ENCODE measurements at places on chromosomes 7 and 10.

DNA sequence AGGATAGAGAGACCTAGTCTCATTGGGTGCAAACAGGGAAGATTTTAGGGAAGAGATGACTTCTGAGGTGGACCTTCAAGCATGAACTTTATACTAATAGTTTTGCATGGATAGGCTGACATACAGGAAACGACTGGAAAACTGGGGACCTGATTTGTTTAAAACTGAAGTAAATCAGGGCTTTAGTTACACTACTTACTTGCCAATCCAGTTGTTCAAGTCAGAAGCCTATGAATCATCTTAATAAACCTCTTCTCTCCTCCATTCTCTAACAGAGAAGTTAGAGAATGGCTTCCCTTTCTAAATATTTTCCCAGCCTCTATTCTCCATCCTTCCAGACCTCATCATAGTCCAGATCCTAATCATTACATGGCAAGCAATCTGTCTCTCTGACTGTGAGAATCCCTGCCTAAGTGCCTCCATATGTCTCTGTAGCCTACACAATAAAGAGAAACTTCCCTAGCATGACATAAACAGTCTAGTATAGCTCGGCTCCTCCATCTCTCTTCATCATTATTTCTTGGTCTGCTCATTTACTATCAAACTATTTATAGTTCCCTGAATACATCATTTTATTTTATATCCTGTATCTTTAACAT, 55.8 kb downstream of the PRKG1 start:
- no peak for DNase-seq

DNA sequence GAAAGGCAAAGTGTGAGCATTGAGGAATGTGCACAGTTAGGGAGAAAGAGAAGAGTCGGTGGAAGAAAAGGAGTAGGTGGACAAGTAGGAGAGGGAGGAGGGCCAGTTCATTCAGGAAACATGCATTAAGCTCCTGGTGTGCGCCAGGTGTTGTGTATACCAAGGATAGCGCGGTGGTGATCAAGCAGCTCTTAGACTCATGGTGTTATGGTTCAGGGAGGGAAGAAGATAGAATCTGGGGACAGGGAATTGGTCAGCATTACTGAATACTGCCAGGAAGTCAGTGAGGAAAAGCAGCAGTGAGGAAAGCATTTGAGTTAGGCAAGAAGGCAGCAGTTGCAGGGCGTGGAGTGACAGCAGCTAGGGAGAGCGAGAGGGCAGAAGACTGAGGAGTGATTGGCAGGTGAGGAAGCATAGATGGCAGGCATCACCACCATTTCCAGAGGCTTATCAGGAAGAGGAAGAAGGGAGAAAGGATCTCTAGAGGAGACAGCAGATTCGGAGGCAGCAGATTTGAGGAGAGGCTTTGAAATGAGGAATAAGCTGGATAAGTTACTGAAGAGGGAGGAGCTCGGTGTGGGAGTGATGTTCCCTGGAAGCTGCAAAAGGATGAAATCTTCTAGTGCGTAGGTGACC, 265.6 kb downstream of the GFRA1 start:
- DNase-seq = no peak

GRCh38 chr7:129951226-129952085, 1.3 kb downstream of the UBE2H start:
- no peak for DNase-seq

- no peak for DNase-seq
Observed at GRCh38 chr10:3350205-3350604, 177.6 kb upstream of the PITRM1 start.

GRCh38 chr7:124536156-124536762, 229.3 kb downstream of the GPR37 start:
- DNase-seq = no peak

GRCh38 chr7:93249491-93250148, 17.5 kb downstream of the VPS50 start:
- no peak for DNase-seq

DNA sequence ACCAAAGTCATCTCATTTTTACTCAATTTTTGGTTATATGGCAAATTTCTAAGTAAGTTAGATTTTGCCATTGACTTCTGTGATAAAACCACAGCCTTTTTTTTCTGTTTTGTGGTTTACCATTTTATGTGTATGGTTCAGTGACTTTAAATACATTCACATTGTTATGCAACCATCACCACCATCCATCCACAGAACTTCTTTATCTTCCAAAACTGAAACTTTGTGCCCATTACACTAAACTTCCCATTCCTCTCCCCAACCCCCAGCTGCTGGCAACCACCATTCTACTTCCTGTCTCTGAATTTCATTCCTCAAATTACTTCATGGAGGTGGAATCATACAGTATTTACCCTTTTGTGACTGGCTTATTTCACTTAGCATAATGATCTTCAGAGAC, 280.4 kb upstream of the TCERG1L start:
- no peak for DNase-seq

- no peak for DNase-seq
Observed at GRCh38 chr10:100749059-100749308, 3.6 kb downstream of the PAX2 start.

DNA sequence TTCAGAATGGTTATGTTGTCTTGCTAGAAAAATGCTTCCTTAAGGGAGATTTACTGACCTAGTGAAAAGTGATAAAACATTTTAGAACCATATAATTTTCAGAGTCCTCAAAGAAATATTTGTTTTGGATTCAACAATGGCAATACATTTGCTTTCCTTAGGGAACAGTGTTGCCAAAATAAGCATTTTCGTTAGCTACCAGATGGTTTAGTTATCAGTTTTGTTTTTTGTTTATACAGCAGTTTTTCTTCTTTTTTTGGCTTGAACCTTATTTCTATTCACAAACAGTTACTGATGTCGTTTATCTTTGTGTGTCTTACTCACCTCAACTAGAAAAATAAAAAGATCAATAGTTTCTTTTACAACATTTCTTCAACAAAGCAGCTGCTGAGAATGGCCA, 48.6 kb downstream of the EXOC4 start:
- DNase-seq = no peak

DNA sequence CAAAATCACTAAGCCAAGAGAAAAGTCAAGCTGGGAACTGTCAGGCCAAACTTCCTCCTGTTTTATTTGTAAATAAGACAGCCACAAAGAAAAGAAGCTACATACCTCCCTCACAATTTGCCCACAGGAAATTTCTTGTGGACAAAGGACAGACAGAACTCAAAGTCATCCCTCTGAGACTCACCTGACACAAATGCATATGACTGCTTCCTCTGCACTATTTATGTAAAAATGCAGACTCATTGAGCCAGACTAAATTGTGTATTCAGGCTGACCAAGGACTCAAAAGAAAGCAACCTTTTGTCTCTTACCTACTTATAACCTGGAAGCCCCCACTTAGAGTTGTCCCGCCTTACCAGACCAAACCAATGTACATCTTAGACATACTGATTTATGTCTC, 11.8 kb downstream of the TOMM7 start:
- DNase-seq = no peak

DNA sequence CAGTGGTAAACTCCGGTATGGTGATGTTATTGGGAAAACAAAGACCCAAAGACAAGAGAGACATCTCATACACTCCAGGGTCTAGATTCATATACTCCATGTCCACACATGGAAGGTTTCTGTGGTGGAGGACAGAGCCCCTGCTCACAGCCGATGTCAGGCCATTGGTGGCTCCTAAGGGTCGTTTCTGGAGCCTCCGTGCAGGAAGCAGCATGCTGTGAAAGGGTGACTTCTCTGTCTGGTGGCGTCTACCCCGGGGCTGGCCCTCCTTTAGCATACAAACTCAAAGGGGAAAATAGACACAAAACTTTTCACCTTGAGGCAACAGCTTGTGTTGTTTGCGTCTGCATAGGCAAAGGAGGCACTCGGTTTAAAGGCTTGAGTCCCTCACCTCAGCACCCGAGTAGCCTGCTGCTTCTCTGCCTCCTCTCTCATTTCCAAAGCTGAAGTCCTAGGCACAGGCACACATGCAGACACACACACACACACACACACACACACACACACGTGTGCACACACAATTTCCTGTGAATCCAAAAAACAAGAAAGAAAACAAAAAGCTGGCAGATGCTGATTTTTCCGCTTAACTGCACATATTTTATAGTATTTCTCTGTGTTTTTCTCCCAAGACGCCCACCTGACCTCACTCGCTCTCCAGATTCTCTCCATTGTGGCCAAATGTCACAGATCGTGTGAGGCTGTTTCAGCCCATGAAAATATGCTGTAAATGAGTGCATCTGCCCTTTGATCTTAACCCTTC, 601.4 kb upstream of the MGMT start:
- DNase-seq = no peak

DNA sequence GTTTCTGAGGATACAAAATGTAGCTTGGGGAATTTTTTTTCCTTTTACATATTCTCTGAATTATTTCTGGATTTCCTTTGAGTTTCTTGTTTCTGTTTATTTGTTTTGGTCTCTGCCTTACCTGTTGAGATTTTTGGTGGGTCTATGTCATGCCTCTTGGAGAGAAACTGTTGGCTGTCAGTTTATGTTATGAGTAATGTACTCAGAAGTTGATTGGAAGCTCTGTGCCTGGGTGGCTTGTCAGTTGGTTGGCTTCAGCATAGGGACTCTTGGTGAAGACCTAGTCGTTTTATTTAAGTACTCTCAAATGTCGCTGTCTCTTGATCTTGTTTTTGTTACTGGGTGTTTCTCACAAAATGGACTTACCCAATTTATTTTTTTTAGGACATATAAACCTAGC, 132.4 kb downstream of the CDK14 start:
- no peak for DNase-seq

DNA sequence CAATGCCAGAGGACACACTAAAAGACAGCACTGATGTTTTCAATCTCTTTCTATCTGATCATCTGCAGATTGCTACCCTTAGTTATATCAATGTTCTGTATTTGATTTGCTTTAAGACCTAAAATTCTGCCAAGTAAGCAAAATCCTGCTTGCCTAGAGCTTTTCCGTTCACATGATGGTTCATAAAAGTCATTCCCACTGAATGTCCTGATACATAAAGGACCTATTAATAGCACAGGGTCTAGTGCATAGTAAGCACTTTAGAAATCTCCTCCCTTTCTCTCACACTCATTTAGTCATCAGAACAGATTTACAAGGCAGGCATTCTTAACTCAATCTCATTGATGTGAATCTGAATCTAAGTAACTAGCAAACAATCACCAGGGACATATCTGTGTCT, 68.8 kb downstream of the PCGF5 start:
- DNase-seq = no peak

- DNase-seq = no peak
Observed at GRCh38 chr10:76055466-76055865, 624.0 kb downstream of the LRMDA start.

GRCh38 chr10:34193931-34194626, 621.0 kb downstream of the PARD3 start:
- no peak for DNase-seq

GRCh38 chr7:143401265-143401664, 7.4 kb downstream of the EPHA1 start:
- no peak for DNase-seq

GRCh38 chr7:86978808-86979506, 80.5 kb downstream of the ELAPOR2 start:
- DNase-seq = no peak

DNA sequence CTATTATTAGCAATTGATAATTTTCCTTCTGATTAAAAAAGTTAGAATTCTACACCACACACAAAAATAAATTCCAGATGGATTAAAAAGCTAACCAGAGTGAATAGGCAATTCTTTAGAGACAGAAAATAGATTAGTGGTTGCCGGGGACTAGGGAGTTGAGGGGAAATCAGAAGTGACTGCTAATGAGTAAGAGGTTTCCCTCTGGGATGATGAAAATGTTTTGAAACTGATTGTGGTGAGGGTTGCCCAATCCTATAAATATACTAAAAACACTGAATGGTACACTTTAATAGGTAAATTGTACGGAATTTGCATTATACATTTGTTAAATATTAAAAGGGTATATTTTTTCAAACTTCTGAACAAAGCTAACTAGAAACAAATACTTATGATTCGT, 214.9 kb downstream of the GPAM start:
- no peak for DNase-seq

- DNase-seq = no peak
Observed at GRCh38 chr7:46133072-46133471, 212.0 kb upstream of the IGFBP3 start.

DNA sequence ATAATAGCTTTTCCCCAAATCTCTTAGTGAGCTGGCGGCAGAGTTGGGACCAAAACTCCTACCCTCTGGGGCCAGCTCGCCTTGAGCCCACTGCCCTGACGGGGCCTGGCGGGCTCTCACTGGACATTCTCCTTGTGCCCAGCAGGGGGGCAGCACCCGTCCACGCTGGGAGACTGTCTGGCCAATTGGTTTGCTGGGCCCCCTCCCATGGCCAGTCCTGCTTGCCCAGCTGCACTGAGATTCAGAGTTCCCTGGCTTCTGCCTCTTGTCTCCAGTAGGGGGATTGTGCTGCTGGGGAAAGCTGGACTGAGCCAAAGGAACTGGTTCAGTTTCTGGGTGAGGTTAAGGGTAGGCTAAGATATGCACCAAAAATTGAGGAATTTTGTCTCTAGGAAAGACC, 59.8 kb downstream of the RAMP3 start:
- DNase-seq = no peak

- DNase-seq = no peak
Observed at GRCh38 chr10:31219306-31219705, 99.7 kb upstream of the ZEB1 start.

DNA sequence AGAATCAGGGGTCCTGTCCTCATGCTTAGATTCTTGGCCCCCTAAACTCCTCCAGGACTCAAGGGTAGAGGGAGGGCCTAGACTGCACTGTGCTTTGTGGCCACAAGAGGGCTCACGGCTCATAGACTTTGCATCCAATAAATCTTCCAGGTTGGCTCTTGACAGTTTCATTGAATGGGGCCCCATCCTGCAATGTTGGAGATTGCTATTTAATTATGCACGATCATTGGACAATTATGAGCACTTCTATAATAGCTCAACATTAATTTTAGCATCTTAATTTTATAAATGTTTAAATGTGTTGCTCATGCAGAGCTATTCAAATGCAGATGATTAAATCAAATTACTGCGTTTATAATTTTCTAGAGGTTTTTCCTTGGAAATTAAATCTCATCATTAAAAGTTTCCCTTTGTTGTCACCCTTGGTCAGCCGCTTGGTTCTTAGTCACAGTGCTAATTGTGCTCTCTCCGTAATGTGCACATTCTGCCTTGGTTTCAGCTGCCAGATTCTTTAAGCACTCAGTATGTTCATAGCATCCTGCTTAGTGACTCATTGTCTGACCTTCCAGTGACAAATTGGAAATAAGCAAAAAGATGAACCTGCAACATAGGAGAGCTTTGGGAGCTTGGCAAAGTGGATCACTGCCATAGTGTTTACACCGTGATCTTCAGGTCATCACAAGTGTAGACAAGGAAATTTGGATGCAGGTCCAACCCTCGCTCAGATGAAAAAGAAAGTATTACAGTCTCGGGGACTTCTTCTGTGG, 33.4 kb upstream of the PLPP4 start:
- DNase-seq = peak; percentile 5

GRCh38 chr10:97903128-97904017, 53.7 kb downstream of the GOLGA7B start:
- DNase-seq = no peak

- DNase-seq = no peak
Observed at GRCh38 chr10:35223016-35223415, 96.4 kb downstream of the CREM start.

GRCh38 chr10:75400771-75401568, 594 bp downstream of the ZNF503 start:
- DNase-seq = no peak
